Renal cortical epithelial cell (primary cell): ENCODE measurements at places on chromosomes 1 and 21.
A peak's percentile ranks its signal among the peaks of the same experiment; 100 is the strongest.

GRCh38 chr1:29820401-29820800, 584.1 kb downstream of the PTPRU start:
- peak; percentile 13 for DNase-seq

DNA sequence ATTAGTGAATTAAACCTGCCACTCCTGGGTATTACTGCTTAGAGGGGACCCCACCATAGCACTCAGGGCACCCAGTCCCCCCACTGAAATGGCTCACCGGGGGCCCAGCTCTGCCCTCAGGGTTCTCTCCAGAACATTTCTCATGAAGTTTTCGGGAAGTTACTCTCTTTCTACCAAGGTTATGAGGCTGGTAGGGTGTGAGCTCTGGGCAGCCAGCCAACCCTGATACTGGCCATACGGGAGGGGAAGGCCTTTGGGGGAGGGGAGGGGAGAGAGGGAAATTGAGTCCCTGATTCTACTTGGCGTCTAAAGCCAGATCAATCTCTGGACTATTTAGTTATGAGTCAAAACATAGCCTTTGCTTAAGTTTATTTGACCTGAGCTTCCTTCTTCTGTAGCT, 12.9 kb upstream of the PDE9A start:
- DNase-seq, result peak; percentile 20

DNA sequence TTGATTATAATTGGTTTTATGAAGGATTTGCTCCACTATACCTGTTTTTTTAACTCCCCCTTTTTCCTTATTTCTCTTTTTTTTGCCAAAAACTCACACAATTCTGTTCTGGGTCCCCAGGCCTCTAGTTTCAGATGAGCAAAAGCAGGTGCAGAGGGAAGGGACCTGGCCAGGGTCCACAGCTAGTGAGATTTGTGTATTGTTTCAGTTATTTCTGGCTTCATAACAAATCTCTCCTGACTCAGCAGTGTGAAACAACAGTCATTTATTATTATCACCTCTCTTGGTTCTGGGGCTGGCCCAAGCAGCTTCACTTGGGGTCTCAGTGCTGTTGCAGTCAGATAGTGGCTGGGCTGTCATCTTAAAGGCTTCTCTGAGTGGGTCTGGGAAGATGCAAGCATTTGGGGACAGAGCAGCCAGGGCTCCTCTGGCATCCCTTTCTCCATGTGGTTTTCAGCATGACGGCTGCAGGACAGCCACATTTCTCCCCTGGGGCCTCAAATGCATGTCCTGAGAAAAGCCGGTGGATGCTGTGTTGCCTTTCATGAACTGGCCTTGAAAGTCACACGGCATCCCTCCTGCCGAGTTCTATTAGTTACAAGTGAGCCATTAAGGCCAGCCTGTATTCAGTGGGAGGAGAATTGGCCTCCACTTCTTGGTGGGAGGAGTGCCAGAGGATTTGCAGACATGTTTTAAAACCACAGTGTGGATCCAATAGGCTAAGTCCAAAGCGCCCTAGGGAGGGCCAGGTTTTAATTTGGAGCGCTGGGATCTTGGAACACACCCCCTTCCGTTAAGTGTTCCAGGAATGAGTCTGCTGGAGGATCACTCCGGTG, 137.1 kb downstream of the CAMTA1 start:
- peak; percentile 67 for DNase-seq

- no peak for DNase-seq
These were observed 139.9 kb downstream of the PEX14 start for GRCh38 chr1:10614377-10615225.

GRCh38 chr1:113940365-113941244, 11.5 kb downstream of the HIPK1 start:
- no peak for DNase-seq

- DNase-seq, result no peak
These were observed 10.5 kb downstream of the CDKN2C start for GRCh38 chr1:50980505-50980904.

- DNase-seq, result no peak
These were observed 10.6 kb downstream of the CNR2 start for GRCh38 chr1:23902321-23903278.

- no peak for DNase-seq
These were observed 22.4 kb upstream of the ACTN2 start for GRCh38 chr1:236663934-236664333.

- DNase-seq, result no peak
These were observed 824 bp upstream of the IFI44L start for GRCh38 chr1:78619446-78619802.

DNA sequence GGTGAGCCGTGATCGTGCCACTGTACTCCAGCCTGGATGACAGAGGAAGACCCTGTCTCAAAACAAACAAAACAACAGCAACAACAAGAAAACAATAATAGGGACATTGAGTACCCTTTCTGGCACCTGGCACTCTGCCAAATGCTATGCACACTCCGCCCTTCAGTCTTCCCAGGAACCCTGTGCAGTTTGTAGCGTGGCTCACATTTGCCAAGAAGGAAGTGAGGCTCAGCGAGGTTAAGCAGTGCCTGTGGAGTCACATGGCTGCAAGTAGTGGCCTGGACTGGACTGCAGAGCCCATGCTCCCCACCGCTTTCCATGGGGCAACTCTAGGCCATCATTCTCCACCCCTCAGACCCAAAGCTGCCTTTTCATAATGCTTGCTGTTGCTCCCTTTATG, 5.3 kb upstream of the EVA1B start:
- no peak for DNase-seq

- DNase-seq, result peak; percentile 55
These were observed 26.5 kb downstream of the RIPPLY3 start for GRCh38 chr21:37032877-37033471.
